Colonic mucosa (tissue), 4 donors: ENCODE measurements at places on chromosomes 11 and 22.

GRCh38 chr22:40462195-40462984 lies 92.0 kb downstream of the SGSM3 start:
- no peak for DNase-seq

DNA sequence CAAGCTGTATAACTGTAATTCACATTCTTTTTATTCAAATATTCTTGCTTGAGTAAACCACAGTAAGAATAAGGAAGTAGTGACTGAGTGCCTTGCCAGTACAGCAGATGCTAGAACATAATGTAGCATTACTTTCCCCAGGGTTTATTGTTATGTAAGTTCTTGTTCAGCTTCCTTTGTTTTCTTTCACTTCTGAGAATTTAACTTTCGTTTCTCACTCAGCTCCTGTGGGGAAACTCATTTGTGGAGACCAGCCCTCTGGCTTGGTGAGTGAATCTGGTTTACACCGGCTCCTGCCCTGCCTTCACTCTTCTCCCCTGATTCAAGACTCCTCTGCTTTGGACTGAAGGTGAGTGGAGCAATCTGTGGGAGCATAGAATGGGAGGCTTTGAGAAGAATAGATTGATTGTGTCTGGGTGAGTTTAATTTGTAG lies at the start of gene TRIM22:
TSS of gene TRIM22 (plus strand) at position 240 of the 433 bp plus-strand sequence. CDS start 6,443 bp downstream, outside the sequence.
- peak; percentile 58 for DNase-seq

DNA sequence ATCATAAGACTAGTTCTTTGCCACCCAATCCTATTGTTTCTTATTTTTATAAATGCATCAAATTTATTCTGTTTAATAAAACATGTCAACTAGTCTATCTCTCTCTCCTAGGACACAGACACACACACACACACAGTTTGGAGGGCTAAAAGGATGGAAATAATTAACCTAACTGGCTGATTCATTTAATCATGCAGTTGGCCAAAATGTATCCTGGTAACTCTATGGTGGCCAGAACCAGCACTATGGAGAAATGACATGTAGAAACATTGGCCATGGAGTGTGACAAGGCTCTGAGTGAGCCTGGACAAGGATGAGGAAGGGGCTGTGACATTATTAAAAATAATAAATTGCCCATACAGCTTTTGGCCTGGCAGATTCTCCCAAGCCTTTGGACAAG lies 64.1 kb downstream of the CLPB start:
- no peak for DNase-seq

DNA sequence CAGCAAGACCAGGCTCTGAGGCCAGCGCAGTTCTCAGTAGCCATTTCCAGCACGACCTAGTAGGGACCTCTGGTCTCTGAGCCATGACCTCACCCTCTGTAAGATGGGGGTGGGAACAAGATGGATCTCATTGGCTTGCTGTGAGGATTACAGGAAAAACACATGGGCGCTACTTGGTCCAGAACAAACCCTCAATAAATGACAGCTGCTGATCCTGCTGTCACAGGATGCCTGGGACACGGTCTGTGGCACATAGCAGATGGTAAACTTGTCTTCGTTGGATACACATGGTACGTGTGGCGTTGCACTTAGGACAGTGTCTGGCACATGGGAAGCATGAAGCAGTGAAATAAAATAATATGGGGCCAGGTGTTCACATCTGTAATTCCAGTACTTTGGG lies 4.5 kb upstream of the KCTD17 start:
- DNase-seq, result no peak

DNA sequence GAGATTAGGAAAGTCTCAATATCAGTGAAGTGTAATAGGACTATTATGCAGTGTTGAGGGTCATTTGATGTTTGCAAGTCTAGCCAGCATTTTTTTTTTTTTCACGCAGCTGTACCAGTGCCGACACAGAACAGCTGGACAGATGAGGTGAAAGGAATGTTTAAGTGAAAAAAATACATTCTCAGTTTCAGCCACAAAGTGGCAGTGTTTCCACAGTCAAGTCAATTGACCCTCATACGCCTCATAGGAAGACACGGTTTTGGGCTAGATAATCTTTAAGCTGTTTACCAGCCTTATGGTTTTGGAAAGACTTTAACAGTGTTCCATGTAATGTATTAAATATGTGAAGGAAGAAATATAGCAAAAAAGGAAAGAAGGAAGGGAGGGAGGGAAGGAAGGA lies 349.9 kb upstream of the ANO3 start:
- peak; percentile 18 for DNase-seq

DNA sequence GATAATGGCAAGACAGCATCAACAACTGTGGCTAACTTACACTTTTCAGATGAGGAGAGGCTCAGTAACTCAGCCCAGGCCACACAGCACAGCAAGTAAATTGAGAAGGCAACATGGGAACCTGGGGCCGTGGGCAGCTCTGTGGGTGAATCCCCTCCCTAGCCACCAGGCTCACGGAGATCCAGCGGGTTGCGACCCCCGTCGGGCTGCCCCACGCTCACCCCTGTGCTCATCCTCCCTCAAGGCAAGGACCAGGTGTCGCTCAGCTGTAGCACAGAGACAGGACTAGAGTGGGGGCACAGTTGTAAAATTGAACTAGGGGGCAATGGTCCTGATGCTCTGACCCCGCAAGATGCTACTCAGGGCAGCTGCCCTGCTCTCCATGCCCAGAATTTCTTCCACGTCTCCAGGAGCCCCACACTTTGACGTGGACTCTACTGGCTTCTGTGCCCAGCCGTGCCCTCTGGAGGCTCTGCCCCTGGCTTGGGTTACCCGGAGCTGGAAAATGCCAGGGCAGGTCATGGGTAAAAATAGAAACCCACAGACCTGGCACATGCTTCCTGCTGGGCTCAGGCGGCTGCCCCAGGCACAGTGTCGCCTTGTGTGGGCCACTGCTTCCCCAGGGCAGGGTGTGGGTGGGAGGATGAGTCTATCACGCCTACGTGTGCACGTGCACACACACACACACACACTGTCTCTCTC lies 9.0 kb downstream of the TUBA8 start:
- DNase-seq, result peak; percentile 8

- DNase-seq, result no peak
Measured at GRCh38 chr11:65131417-65131776, 2.9 kb downstream of the SYVN1 start.

- DNase-seq, result no peak
Measured at GRCh38 chr11:128705124-128705920, 11.4 kb downstream of the FLI1 start.

DNA sequence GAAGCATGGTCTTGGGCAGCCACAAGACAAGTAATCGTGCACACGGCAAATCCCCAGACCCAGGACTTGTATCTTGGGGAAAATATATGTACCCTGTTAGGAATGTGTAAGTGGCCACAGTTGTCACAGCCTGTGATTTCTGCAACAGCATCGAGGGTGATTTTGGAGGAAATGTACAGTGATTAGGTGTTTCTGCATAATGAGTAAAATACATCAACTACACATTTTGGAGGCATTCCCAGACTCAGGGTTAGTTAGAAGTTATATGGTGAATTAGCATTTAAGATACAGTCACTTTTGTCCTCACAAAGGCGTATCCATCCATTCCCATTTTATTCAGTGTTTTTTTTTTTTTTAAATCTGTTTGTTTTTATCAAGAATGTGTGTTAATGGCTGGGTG lies 28.4 kb downstream of the SUSD2 start:
- DNase-seq, result no peak

DNA sequence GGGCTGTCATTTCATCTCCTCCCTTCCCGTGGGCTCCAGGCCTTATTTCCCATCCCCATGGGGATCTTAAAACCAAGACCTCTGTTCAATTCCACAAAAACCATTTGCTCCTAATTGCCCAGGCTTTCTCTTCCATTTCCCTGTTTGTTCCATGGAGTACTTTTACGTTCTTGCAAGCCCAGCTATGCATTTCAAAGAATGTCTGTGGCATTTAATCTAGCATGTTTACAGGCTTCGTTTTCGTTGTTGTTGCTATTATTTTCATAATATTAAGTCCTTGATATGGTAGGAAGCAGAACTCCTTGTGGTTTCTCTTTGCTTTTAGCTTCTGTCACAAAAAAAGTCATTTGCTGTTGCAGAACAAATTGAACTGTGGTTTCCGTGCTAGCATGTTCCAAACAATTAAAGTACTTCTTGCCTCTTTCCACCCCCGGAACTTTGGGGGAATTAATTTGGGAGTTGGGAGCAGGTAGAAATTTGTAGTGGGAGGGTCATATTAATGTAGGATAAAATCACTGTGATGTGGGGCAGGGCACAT lies 68.1 kb upstream of the SLC22A12 start:
- no peak for DNase-seq

DNA sequence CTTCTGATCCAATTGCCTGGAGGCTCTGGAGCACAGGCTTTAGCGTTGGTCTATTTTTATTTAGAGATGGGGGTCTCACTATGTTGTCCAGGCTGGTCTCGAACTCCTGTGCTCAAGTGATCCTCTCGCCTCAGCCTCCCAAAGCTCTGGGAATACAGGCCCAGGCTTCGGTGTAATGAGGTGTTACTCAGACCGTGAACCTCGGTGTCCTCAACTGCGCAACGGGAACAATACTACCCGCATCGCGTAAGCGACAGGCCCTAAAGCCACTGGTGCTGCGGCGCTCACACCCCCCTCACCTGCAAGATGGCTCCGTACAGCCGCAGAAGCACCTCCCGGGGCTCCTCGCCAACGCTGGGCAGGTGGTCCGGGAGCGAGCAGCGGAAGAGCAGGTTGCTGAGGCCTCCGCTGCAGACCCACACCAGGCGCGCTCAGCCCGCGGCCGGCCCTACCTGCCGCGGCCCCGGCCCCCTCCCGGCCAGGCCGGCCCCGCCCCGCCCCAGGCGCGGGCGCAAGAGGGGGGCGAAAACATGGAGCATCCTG lies 628 bp downstream of the CHKB start:
- DNase-seq, result no peak

GRCh38 chr11:108527382-108527781 lies 29.2 kb upstream of the POGLUT3 start:
- no peak for DNase-seq

- DNase-seq, result peak; percentile 49
Measured at GRCh38 chr11:59429924-59430516, 3.8 kb upstream of the OR5A2 start.

DNA sequence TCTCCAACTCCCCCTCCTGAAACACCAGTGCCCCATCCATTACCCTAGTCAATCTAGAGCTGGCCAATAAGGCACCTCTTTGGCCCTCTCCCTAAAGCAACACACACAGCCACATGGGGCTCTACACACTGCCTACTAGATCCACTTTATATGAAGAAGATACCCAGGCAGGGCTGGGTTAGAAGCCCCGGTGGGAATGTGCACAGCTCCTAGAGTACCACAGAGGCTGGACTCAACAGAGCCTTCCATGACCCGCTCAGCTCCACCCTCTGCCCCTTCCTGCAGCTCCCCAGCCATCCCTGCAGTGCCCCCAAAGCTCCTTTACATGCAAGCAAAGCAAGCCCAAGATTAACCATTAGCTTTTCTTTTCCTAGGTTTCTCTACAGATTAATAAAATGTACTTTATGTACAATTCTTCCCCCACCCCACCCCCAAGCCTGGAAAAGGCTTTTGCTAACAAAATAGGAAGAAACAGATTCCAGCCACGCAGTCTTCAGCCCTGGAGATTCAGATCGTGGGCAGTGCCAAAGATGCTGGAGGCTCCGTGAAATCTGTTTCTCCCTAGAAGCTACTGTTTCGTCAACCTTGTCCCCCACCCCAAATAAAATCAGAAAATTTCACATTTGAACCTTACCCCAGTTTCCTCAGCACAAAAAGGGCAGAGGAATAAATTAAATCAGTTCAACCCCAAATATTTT lies 51.8 kb downstream of the IGSF9B start:
- no peak for DNase-seq

DNA sequence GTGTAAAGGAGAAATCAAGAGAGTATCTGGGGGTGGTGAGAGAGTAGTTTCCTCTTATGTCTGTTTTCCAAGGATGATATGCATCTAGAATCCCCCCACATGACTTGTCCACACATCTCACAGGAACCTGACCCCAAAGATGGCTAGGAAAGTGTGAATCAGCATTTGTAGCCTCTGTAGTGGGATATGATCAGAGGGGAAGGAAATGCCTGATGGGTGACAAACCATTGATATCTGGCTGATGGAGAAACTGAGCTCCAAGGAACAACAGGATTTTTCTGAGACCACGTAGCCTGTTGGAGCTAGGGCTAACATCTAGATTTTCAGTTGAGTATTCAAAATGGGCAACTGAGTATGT lies 369.4 kb downstream of the DDX10 start:
- no peak for DNase-seq

DNA sequence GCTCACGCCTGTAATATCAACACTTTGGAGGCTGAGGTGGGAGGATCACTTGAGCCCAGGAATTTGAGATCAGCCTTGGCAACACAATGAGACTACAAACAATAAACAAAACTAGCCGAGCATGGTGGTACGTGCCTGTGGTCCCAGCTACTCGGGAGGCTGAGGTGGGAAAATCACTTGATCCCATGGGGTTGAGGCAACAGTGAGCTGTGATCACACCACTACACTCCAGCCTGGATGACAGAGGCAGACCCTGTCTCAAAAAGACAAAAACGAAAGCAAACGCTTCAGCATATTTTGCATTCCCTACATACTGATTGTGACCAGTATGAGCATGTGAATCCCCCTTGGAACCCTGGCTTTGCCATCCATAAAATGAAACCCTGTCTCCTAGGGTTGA lies 33.9 kb upstream of the MN1 start:
- no peak for DNase-seq

GRCh38 chr11:70133771-70134335 lies 55.7 kb downstream of the ANO1 start:
- no peak for DNase-seq

- DNase-seq, result no peak
Measured at GRCh38 chr11:30423279-30423648, 100.4 kb downstream of the ARL14EP start.

- DNase-seq, result no peak
Measured at GRCh38 chr11:123481640-123482039, 51.6 kb downstream of the GRAMD1B start.

- DNase-seq, result no peak
Measured at GRCh38 chr11:111694851-111695250, 71.3 kb downstream of the PPP2R1B start.

GRCh38 chr11:46270684-46271083 lies 6.8 kb upstream of the CREB3L1 start:
- DNase-seq, result no peak

DNA sequence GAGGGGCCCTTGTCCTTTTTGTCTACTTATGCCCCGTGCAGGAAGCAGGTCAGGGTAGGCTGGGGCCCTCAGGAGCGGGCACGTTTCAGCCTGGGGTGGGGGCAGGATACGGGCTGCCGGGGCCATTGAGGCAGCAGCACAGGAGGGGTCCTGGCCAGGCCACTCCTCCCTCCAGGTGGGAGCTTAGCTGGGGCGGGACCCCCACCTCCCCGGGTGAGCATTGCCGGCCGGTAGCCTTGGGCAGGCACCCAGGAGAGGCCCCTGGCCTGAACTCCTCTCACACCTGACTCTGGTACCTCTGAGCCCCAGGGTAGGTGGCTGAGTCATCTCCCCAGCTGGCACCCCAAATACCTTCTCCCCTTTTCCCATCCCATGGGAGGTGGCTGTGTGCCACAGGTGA lies 5.0 kb upstream of the MUC6 start:
- no peak for DNase-seq

- DNase-seq, result no peak
Measured at GRCh38 chr11:34050581-34051348, 766 bp upstream of the CAPRIN1 start.

GRCh38 chr11:26743622-26744021 lies 21.8 kb upstream of the SLC5A12 start:
- no peak for DNase-seq

GRCh38 chr22:21764038-21764804 lies 28.6 kb upstream of the YPEL1 start:
- DNase-seq, result no peak

GRCh38 chr11:68424101-68424632 lies 36.4 kb upstream of the PPP6R3 start:
- DNase-seq, result no peak

GRCh38 chr22:49087198-49087597 lies 740.5 kb downstream of the BRD1 start:
- no peak for DNase-seq
